ENCODE measurements at places on chromosomes 6 and 20.

DNA sequence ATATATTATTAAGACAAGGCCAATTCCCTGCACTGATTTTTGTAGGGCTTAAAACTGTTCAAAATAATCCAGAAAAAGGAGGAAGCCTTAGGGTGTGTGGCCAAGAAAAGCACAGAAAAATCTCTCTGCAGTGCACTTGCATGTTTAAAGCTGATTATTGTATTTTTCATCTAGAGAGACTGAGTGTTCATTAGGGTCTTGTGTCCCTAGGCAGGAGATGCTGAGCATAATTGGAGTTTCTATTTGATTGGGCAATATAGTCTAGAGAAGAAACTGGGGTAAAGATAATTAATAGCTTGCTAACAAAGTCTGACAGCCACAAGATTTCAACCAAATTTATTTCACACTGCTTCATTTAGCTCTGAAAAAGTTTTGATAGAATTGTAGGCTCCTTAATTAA is 2.4 kb downstream of the FLRT3 start:
- DNase-seq = no peak

GRCh38 chr6:147867433-147868226 is 359.1 kb downstream of the SAMD5 start:
- no peak for DNase-seq

DNA sequence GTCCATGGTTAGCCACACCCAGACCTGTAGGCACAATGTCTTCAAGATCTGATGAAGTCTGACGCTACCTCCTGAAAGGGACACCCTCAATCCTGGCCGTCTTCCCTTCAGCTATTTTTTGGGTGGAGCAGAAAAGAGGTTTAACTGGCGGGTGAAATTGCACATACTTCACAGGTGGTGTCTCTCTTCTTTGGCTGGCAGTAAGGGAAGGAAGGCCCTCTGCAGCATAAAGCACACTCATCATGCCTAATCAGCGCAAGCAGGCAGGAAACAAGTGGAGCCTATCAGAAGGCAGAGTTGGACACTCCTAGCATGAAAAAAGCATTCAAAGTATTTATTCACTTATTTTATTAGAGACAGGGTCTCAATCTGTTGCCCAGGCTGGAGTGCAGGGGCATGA is 32.9 kb downstream of the PNLDC1 start:
- DNase-seq = no peak

- DNase-seq = no peak
Measured at GRCh38 chr6:170189236-170189635, 101.6 kb downstream of the DLL1 start.

GRCh38 chr6:89750338-89750737 is 69.3 kb downstream of the MDN1 start:
- no peak for DNase-seq

DNA sequence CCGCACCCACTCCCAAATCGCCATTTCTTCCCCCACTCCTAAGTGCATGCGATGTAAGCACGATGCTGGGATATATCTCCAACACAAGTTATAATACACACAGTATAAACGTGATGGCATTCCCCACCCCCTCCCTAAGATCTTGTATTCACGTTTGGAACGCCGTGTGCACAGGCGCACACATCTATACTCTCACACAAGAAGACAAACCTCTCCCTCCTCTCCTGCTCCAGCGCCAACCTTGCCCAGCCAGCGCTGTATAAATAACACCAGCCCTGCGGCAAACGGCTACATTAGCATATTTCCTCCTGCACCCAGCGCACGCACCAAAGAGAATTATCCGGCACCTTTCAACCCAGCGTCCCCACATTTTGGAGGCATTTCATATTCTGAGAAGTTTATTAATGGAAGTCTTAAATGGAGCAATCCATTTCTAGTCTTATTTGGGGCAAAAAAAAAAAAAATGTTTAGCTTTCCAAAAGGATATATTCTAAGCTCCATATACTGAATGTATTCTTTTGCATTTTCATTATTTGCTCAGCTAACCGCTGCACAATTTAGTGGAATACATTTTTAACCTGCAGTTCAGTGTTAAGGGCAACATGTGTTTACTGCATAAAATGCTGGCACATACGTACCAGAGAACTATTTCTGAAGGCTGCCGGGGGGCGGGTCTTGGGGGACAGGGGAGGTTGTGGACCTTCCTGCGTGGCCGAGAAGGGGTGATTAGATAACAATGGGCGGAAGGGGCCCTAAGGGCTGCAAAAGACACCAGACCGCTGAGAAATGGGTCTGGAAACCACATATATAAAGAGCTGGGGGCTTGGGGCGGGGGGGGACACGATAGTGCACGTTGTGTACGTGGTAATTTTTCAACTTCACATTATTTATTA is 1.1 kb upstream of the SLC22A23 start:
- peak; percentile 11 for DNase-seq

DNA sequence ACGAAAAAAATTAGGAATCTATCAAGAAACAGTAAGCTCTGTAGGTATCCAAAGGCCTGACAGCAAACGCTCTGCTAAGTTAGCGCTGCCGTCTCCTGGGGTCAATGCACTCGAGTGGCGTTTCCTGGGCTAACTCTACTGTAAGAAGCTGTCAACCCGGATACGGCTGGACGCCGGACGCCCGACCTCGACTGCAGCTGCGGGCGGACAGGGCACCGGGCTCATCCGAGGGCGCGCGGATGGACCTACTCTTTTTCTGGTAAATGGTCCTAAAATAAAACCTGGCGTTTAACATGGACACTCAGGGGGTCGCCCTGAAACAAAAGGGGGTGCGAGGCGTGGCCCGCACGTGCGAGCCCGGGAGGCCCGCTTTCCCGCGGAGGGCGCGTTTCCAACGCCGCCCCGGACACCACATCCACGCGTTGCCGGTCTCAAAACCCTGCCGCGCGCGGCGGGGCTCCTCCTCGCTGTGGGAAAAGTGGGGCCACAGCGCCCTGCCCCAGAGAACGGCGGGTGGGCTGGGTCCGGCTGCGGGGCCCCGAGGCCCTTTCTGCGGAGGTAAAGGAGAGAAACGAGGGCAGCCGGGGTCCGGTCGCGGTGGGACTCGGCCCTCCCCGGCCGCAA is 537 bp downstream of the TCP1 start:
- DNase-seq = peak; percentile 64

DNA sequence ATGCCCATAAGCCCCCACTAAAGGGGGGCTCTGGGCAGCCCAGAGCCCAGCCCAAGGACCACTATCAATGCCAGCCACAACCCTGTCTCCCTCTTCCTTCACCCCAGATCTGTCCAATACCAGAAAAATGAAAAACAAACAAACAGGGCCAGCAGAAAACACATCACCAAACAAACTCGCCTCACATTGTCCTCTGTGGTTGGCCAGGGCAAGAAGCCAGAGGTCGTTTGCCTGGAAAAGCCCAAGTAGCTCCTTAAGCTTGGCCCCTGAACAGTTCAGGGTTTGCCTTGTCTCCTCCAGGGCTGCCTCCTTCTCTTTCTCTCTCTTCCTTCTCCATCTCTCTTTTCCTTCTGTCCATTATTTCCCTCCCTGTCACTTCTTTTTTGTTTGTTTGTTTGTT is 10.1 kb upstream of the SCUBE3 start:
- no peak for DNase-seq

- DNase-seq = no peak
Measured at GRCh38 chr6:77318256-77318655, 145.0 kb downstream of the HTR1B start.

GRCh38 chr6:158905277-158905676 is 86.1 kb upstream of the EZR start:
- DNase-seq = no peak

DNA sequence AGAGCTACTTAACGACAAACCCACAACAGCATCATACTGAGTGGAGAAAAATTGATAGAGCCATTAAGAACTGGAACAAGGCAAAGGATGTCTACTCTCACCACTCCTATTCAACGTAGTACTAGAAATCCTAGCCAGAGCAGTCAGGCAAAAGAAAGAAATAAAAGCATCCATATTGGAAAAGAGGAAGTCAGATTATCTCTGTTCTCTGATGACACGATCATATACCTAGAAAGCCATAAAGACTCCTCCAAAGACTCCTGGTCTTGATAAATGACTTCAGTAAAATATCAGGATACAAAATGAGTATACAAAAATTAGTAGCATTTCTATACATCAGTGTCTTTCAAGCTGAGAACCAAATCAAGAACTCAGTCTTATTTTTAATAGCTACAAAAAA is 17.0 kb upstream of the FHL5 start:
- DNase-seq = no peak

DNA sequence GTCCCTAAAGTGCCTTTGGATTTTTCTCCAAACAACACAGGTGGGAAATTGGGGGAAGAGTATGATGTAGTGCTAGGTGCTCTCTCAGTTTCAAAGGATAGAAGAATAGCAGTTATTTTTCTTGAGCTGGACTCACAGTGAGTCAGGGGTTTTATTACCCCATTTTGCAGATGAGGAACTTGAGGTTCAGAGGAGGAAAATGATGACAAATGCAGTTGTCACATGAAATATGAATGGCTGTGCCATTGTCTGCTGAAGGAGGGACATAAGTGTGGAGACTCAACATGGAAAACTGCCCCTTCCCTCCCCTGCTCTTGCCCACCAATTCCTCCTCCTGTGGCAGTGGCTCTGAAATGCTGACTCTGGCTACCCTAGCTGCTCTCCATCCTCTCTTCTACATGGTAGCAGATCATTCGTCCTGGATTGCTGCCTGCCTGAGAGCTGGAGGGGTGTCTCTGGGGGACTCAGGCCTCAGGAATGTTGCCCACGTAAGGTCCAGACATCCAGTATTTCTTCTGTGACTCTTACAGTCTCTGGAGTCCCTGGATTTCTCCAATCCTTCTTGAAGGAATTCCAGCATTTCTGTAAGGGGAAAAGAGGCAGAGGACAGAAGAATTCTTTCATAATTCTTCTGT is 37.6 kb upstream of the EPB41L1 start:
- DNase-seq = peak; percentile 49

DNA sequence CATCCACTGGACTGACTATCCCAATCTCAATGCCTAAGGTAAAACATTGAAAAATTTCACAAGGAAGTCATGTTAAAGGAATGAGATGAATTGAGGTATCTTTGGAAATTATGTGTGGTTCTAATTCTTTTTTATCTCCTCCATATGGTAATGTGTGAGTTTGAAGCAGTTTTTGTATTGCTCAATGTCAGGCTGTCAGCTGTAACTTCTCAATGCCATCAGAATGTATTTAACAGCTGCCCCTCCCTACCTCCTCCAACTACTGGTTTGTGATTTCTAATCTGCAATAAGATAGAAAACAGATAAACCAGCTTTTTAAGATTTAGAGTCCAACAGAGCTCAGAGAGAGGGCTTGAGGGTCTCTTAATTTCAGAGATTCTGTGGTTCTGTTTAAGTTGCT is 1005.8 kb upstream of the ADGRB3 start:
- no peak for DNase-seq

- peak; percentile 77 for DNase-seq
Measured at GRCh38 chr20:16491294-16491905, 81.8 kb downstream of the KIF16B start.

GRCh38 chr6:72382602-72383529 is 239.0 kb upstream of the KCNQ5 start:
- no peak for DNase-seq

GRCh38 chr6:156917213-156917612 is 140.0 kb downstream of the ARID1B start:
- DNase-seq = peak; percentile 28

GRCh38 chr20:33777816-33778215 is 33.3 kb upstream of the CHMP4B start:
- no peak for DNase-seq

DNA sequence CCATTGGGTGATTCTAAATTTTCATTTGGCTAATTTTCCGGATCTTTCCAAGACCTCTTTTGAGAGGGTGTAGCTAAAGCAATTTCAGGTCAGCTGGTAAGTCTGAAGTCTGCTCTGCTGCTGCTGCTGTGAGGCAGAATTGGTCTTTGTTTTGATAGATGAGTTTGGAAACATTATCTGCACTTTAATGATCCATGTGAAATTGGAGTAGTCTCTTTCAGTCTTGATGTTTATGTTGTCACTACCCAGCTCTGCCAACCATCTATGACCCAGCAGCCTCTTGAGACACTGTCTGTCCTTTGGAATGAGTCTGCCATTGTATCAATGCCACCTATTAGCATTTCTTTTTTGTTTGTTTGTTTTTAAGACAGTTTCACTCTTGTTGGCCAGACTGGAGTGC is 44.1 kb downstream of the TXNDC5 start:
- DNase-seq = no peak

- peak; percentile 71 for DNase-seq
Measured at GRCh38 chr6:142478117-142478516, 176.3 kb downstream of the ADGRG6 start.

DNA sequence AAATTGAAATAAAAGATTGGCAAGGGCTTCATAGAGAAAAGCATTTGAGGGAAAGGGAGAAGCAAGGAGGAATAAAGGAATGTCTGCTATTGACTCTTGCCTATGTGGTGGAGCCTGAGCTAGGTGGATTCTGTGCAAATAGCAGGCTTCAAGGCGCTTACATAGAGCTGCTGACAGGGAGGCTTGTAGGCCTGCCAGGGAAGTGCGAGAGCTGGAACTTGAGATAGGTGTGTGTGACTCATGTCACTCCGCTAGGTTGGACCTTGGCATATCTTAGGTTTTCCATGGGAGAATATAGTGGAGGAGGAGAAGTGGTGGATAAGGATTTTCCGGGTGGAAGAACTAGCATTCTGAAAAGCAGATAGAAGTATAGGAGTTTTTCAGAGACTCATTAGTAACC is 14.0 kb downstream of the SNRNP48 start:
- no peak for DNase-seq

GRCh38 chr6:72151742-72152141 is 265.4 kb downstream of the RIMS1 start:
- DNase-seq = peak; percentile 11

- DNase-seq = peak; percentile 45
Measured at GRCh38 chr6:6588924-6589709, 597 bp downstream of the LY86 start.

- DNase-seq = no peak
Measured at GRCh38 chr20:23200413-23200812, 114.3 kb upstream of the CD93 start.

GRCh38 chr20:44026647-44027342 is 112.1 kb downstream of the TOX2 start:
- no peak for DNase-seq

GRCh38 chr20:53045941-53046340 is 73.8 kb downstream of the TSHZ2 start:
- no peak for DNase-seq

- DNase-seq = no peak
Measured at GRCh38 chr6:39911513-39912125, 22.6 kb downstream of the MOCS1 start.

- DNase-seq = no peak
Measured at GRCh38 chr6:139198529-139199288, 63.8 kb downstream of the HECA start.

All from suppressor macrophage (primary cell).